Tibial artery (tissue), 4 donors: ENCODE measurements at places on chromosomes 4 and X.
A peak's percentile ranks its signal among the peaks of the same experiment; 100 is the strongest.

DNA sequence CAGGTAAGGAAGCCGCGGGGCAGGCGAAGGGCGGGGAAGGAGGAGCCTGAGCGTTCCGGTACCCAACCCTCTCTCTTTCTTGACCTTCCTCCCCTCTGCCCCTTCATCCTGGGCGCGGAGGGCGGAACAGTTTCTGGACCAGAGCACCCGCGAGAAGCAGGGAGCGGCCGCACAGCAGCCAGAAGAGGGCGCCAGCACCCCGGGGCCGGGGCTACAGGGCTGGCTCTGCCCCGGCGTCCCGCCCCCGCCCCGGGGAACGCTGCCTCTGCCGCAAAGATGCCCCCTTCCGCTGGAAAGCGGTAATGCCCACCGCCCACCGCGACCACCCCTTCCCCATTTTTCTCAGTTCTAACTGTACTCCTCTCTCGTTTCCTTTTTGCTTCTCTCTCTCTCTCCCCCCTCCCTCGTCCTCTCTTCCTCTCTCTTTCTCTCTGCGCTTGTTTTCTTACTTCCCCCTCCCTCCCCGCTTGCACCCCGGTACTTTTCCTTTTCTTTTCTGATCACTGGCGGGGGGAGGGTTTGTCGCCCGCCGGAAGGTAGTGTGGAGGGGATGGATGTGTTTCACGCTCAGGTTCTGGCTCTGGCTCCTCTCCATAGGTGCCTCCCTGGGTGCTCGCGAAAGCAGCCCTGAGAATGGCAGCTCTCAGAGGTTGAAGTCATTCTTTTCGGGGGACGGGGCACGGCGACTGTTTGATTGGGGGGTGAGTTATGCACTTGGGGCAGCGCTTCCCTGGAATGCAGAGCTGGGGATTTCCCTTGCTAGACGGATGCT, 13.1 kb upstream of the PRDM8 start:
- DNase-seq: peak; percentile 84

GRCh38 chr4:177391953-177392352, 50.3 kb downstream of the AGA start:
- no peak for DNase-seq

- DNase-seq: no peak
Measured at GRCh38 chrX:44306356-44306755, 37.1 kb downstream of the EFHC2 start.

DNA sequence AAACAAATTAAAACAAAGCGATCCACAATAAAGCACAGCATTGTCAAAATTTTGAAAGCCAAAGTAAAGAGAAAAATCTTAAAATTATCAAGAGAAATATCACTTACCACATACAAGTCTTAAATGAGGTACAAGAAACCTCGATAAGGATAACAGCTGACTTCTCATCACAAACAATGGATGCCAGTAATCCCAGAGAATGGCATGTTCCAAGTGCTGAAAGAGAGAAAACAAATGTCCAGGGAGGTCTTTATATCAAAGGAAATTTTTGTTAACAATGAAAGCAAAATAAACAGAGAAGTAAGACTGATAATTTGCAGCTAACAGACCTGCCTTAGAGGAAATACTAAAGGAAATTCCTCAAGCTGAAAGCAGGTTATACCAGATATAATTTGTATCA, 460.4 kb upstream of the HS3ST1 start:
- no peak for DNase-seq

- DNase-seq: no peak
Measured at GRCh38 chr4:126058596-126058995, 743.8 kb downstream of the FAT4 start.

- no peak for DNase-seq
Measured at GRCh38 chr4:120869613-120870278, 52.8 kb downstream of the PRDM5 start.

GRCh38 chr4:82247171-82247570, 126.6 kb downstream of the HNRNPD start:
- no peak for DNase-seq

GRCh38 chrX:148661035-148661434, 160.6 kb downstream of the AFF2 start:
- no peak for DNase-seq

DNA sequence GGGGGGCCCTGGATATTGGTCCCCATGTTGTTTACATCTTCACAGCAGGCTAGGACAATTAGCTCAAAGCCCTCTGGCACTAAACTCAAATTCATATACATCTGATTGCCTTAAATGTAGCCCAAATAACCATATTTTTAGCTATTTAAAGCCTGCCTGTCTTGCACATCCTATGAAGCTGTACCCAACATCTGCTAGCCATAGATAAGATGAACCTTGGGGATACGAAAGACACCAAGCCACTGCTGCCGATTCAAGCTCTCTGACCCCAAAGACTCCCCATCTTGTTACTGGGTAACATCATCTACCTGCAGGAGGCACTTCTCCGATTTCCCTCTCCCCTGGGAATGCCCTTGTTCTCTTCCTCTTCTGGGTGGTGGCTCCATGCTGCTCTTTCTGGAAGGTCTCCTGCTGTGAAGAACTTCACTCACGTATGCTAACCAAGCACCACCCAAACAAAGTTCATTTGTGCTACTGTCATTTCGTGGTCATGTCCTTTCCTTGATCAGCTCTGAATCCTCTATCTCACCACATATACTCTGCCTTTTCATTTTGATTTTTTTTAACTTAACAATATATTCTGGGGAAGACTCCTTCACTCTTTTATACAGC, 107.7 kb upstream of the ATXN3L start:
- DNase-seq: no peak
